ENCODE measurements at places on chromosomes 12 and 14.

GRCh38 chr12:88111074-88111652, 30.7 kb downstream of the CEP290 start:
- DNase-seq, result peak; percentile 58

GRCh38 chr12:87439990-87440827, 589.0 kb downstream of the C12orf50 start:
- DNase-seq, result no peak

DNA sequence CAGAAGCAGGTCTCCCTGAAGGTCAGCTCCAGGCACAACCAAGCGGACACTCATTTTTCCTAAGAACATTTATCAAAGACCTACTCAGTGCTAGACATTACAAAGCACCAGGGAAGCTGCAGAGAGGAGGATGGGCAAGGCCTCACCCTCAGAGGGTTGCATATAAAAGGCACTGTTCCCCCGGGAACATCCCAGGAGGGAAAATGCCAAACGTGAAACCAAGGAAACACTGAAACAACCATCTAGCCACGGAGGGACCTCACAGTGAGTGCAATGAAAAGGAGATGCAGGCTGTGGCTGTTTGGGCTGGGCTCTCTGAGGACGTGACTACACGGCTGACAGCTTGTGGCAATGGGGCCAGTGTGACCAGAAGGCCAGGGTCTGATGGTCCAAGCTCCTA, 117.4 kb upstream of the VASH1 start:
- DNase-seq, result no peak

DNA sequence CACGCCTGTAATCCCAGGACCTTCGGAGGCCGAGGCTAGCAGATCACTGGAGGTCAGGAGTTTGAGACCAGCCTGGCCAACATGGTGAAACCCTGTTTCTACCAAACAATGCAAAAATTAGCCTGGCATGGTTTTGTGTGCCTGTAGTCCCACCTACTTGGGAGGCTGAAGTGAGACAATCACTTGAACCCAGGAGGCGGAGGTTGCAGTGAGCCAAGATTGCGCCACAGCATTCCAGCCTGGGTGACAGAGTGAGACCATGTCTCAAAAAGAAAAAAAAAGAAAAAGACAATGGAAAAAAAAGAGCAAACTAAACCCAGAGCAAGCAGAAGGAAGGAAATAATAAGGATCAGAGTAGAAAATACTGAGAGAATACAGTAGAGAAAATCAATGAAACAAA, 5.4 kb downstream of the CHURC1 start:
- no peak for DNase-seq

GRCh38 chr12:22046090-22046967, at the start of gene CMAS:
CMAS (plus strand) TSS chr12:22046218; CDS start chr12:22046304, 86 bp downstream.
- peak; percentile 93 for DNase-seq

All from NCI-H1417 (cell line).